ENCODE measurements at places on chromosomes 5 and 9.

DNA sequence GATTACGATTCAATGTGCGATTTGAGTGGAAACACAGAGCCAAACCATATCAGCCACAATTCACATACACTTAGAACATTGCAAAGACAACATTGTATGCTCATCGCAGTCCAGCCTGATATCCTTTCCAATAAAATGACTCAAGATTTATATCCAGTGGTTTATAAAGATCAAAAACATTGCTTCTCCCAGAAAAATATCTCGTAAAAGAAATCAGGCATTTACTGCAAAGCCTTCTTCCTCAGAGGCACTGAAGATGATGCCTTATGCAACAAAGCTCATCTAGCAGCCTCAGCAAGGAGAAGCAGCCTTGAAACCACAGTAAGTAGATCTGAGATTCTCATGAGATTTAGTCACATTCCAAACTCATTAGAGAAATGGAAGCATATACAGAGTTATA is 523.8 kb downstream of the ELAVL2 start:
- no peak for DNase-seq

DNA sequence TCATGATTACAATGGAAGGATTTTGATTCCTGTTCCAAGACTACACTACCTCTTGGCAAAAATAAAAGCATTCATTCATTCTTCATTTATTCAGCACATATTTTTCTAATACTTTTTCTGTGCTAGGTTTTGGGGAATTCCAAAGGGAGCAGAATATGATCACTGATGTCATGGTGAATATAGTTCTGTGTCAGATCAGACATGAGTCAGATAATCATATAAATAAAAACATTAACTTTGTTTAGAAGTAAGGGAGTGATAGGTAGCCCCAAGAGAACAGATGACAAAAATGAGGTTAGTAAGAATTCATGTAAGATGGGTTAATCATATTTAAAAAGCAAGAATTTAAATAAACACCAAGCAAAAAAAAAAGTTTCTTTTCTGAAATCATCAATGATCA is 94.1 kb upstream of the RANBP6 start:
- no peak for DNase-seq

DNA sequence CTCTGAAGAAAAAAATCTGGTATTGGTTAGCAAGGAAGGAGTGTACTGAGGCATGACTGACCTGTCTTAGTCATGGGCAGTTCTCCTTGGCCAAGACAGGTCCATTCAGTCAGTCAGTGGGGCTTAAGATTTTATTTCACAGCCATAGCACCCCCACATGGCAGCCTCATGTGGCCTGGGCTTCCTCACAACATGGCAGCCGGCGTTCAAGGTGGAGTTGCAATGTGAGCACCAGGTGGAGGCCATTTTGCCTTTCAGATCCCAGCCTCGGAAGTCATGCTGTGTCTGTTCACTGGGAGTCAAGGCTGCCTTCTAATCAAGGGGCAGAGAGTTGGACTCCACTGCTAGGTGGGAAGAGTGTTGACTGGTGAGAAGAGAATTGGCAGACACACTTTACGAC is 10.3 kb upstream of the CARD19 start:
- no peak for DNase-seq

GRCh38 chr9:78865737-78866136 is 568.8 kb downstream of the PSAT1 start:
- DNase-seq = no peak
